ENCODE measurements at places on chromosomes 4 and X. TPM values are rescaled to one million over a fixed set of nuclear protein-coding genes. Genes with fewer than 3 reads are reported as not detected.

The LEF1 gene
- total RNA-seq, result 0.22 TPM

The RAB33A gene
- 0.43 TPM for total RNA-seq

The IL1RAPL1 gene
- not detected for total RNA-seq

The ANXA10 gene
- total RNA-seq, result not detected

The DCAF12L1 gene
- not detected for total RNA-seq

The PPP1R2C gene
- not detected for total RNA-seq

The DGKK gene
- total RNA-seq, result not detected

The MAEA gene
- 59.5 TPM for total RNA-seq

The SASH3 gene
- total RNA-seq, result not detected
